BJ (cell line): ENCODE measurements at places on chromosomes 4 and X. TPM values are rescaled to one million over a fixed set of nuclear protein-coding genes. Genes with fewer than 3 reads are reported as not detected.

ZNF157 gene
- polyA plus RNA-seq: 0.02 TPM in 1 of 2 replicates, not detected in the other

ZNF81 gene
- 2.6 and 3.9 TPM in 2 replicates for polyA plus RNA-seq

TAF7L gene
- 0.13 and 0.22 TPM in 2 replicates for polyA plus RNA-seq

INTS6L gene
- polyA plus RNA-seq: 2.7 and 4.2 TPM in 2 replicates

DNAAF6 gene
- not detected in 2 replicates for polyA plus RNA-seq

DNA sequence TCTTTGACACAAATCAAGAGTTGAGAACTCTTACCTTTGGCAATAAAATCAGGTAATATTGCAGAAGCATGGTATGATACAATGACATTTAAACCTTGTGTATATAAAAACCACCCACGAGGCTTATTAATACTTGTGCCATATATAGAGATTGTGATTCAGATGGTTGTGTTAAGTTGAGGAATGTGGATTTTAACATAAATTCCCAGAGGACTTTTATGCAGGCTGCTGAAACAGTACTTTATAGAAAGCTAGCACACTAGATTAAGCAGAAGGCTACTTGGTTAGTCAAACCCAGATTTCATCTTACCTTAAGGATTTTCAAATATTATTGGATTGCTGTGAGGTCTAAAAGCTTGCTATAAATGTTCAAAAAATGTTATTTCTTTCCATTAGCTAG lies 325.7 kb upstream of the PCDH10 start:
- no peak for DNase-seq

GRCh38 chrX:7059859-7060258 lies 87.7 kb upstream of the STS start:
- DNase-seq: no peak

DNA sequence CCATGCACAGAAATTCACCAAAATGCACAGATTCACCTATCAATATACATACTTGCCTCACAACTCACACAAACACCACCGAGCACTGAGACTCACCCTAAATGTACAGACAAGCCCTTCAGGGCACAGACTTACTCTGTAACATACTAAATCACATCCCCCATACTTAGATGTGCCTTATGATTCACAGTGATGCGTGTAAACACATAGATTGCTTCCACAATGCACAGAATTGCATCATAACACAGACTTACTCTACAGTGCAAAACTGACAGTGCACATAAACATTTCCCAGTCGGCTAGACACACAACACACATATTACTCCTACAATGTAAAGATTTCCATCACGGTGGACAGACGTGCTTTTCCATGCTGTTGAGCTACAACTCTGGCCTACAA lies 6.2 kb downstream of the LINC00632 start:
- DNase-seq: no peak

DNA sequence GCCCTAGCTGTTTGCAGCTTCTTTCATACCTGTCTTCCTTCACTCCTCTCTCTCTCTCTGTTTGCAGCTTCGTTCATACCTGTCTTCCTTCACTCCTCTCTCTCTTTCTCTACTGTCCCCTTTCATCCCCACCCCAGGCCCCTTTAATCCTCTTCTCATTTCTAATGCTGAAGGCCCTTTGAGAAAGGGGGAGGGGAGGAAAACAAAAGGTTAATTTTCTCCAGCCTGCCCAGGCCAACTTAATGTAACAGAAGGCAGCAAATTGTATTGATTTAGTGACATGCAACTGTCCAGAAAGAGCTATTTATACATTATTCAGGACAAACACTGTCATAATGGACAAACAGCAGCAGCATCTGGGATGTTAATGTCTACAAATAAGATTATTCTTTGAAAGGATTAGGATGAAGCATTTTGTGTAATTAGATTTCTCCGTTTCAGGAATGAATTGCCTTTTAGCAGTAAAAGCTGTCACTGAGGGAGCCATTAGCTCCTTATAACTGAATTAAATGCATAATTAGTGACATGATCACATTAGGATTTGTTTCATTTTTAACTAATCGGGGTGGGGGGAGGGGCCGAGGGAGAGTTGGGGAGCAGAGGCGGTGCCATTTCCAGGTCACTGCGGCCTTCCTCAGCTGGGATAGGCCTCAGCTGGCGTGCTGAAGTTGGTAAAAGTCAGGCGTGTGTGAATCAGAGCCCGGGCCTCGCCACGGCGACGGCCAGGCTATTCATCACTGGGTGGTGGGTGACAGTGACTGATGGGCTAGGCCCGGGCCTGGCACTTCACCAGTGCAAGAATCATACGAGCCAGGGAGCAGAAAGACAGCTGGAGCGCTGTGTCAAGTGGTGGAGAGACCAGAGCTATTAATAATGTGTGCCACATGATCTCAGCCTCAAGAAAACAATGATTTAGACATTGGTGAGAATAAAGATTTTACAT lies 174.5 kb downstream of the NKX6-1 start:
- no peak for DNase-seq

- no peak for DNase-seq
Observed at GRCh38 chr4:69497886-69498395, 2.2 kb upstream of the UGT2B4 start.

DNA sequence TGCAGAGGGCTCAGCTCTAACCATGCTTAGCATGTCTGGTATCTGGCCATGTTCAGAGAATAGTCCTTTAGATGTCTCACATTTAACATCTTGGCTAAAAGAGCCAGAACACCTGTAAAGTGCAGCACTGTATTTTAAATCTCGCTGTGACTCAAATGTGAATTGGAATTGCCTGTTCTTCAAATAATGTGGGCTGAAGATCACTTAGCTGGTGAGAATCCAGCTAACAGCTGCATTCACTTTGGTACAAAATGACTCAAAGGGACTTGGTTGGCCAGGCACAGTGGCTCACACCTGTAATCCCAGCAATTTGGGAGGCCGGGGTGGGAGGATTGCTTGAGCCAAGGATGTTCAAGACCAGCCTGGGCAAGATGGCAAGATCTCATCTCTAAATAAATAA lies 63.5 kb upstream of the PLAC8 start:
- no peak for DNase-seq
